ENCODE measurements at places on chromosomes 3 and 15.
A peak's percentile ranks its signal among the peaks of the same experiment; 100 is the strongest.

DNA sequence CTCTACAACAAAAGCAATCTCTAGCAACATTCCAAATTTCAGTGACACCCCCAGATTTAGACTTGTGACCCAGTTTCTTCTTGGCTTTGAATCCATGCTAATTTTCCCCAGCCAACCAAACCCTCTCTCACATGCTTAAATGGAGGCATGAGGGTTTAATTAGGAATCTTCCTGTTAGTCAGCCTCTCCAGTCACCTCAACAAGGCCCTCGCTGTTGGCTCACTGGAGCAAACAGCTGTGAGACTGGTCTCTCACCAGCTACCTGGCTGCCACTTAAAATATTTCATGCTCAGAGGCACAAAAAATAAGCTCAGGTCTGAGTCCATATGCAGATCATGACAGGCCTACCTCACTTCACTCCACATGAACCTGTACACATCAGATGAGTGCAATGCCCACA is 630.4 kb upstream of the ADAMTS9 start:
- no peak for DNase-seq

DNA sequence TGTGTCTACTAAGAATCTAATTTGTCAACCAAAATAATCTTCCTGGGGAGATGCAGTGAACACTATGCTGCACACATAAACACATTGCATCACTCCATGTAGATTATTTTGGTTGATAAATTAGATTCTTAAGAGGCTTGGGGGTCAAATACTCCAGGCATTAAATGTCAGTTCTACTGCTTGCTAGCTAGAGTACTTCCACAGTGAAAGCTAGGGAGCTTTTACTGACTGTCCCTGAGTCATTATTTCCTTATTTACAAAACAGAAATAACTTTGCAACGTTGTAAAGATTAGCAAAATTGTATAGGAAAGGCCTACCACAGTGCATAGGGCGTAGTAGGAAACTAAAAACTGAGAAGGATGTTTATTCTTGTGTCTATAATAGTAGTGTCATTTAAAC is 12.9 kb upstream of the TMC3 start:
- DNase-seq: no peak

DNA sequence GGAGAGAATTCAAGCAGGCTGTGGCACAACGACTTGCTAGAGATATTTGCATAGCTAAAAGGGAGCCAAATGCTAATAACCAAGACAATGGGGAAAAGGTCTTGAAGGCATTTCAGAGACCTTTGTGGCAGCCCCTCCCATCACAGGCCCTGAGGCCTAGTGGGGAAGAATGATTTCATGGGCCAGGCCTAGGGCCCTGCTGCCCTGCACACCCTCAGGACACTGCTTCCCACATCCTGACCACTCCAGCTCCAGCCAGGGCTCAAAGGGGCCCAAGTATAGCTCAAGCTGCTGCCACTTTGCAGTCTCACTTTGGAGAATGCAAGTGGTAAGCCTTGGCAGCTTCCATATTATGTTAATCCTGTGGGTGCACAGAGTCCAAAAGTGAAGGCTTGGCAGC is 21.5 kb upstream of the PTPN23 start:
- no peak for DNase-seq

DNA sequence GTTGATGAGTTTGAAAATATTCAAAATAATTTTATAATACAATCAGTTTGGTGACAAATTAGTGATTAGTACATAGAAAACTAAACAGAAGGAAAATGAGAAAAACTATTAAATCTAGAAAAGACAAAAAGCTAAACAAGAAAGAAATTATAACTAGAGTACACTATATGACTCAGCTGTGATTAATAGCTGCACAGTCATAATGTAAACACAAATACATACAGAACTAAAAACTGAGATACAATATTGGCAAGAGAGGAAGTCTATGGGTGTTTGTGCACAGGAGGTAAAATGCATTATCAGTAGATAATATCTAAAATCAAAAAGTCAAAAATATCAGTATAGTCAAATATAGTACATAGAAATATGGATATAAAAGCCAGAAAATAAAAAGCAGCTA is 80.7 kb upstream of the PCSK6 start:
- DNase-seq: no peak

DNA sequence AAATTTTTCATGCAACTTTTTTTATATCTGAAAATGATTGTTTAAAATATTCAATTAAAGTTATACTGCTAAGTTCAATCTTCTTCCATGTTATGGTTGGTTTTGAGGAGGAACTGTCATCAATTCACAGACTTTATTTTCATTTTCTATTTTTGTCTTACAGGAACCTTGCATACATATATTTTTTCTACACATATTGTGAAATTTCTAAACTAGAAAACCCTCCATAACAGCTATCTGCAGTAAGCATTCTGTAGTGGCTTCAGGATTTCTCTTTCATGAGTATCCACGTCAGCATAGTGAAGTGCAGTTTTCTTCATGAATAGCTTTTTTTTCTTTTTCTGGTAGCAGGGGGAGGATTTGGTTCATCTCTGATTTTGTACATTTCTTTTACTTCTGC is 48.2 kb downstream of the ATR start:
- no peak for DNase-seq

GRCh38 chr3:128415773-128416577 is 50.7 kb downstream of the DNAJB8 start:
- DNase-seq: no peak

- DNase-seq: no peak
Observed at GRCh38 chr15:71093054-71094024, 21.9 kb upstream of the THSD4 start.

- DNase-seq: no peak
Observed at GRCh38 chr3:147356145-147356908, 50.0 kb downstream of the ZIC4 start.

- DNase-seq: no peak
Observed at GRCh38 chr3:37856381-37856780, 5.3 kb upstream of the CTDSPL start.

DNA sequence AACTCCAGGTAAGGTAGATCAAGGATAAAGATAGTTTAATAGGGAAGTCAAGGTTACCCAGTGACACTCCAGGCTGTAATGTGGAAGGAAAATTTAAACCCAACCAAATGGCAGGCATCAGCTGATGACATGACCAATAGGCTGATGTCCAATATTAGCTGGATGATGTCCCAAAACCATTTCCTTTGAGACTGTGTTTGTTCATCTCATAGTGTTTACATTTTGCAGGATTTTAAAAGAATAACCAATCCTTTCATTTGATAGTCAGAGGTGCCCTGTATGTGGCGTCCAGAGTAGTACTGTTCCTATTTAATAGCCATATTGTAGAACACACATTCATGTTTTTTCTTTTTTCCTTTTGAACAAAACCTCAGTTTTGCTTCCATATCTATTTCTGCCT is 23.3 kb upstream of the TMEM158 start:
- DNase-seq: no peak

DNA sequence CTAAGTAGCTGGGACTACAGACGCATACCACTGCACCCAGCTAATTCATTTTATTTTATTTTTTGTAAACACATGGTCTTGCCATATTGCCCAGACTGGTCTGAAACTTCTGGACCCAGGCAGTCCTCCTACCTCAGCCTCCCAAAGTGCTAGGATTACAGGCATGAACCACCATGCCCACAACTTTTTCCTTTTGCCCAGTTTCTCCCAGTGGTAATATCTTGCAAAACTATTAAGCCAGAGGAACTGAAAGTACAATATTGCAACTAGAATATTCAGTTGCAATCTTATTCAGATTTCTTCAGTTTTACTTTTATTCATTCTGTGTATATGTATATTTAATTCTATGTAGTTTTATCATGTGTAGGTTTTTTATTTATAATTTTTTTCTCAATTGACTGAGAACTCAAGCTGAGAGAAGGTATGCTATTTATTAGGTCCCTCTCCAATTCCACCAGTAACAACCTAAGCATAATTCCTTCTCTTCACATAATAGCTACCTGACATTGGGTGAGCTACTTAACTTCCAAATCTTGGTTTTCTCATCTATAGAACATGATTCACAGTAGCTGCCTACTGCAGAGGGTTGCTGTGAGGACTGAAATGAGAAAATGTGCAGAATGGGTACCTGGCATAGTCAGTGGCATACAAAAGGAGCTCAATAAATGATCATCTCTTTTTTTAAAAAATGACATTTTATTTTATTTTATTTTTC is 30.8 kb downstream of the KLHL18 start:
- DNase-seq: no peak

GRCh38 chr3:72694398-72694797 is 153.8 kb downstream of the SHQ1 start:
- DNase-seq: no peak

- DNase-seq: no peak
Observed at GRCh38 chr15:100765467-100766241, 114.0 kb upstream of the ALDH1A3 start.

- no peak for DNase-seq
Observed at GRCh38 chr3:181694805-181695660, 16.7 kb upstream of the SOX2 start.

DNA sequence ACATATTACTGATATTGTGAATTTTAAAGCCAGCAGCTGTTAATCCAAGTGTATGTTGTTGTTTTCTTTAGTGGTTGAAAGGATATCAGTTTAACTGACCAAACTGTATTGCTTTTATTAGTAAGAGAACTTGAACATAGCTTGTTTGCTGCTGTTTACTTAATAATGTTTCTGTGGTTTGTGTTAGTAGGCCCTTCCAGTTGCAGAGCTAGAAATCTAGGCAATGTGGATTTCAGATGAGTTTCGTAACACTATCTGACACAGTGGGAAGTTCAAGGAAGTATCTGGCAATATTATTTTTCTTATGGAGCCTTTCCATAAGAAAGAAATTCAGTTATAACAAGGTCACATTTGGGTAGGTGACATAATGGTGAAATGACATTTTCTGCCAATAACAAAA is 18.5 kb downstream of the ZNF609 start:
- DNase-seq: no peak

GRCh38 chr3:161800985-161801559 is 304.5 kb downstream of the OTOL1 start:
- no peak for DNase-seq

- DNase-seq: no peak
Observed at GRCh38 chr3:69914395-69914794, 85.1 kb upstream of the SAMMSON start.

DNA sequence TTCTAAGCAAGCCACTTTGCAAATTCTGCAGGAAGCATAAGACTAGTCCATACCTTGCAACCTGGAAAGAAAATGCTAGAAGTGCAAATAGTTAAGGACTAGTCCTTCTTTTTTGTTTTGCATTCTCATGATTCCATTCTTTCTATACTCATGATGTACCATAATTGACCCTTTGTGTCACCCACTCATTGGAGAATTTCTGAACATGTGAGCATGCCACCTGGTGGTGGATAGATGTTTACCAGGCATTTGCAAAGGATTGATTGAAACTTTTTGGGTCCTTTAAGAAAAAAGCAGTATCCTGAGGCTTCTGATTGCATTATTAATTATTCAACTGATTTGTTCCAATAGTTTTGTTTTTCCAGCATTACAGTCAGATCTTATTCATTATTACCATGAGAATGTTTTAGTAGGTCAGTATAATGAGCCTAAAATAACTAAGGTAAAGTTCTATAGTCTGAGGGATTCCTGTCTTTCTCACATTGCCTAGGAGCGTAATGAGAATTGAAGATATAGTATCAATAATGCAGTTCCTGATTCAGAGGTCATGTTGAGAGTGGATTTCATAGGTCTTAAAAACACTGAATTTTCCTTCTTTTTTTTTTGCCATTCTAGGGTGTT is 20.2 kb upstream of the DIPK2A start:
- no peak for DNase-seq

DNA sequence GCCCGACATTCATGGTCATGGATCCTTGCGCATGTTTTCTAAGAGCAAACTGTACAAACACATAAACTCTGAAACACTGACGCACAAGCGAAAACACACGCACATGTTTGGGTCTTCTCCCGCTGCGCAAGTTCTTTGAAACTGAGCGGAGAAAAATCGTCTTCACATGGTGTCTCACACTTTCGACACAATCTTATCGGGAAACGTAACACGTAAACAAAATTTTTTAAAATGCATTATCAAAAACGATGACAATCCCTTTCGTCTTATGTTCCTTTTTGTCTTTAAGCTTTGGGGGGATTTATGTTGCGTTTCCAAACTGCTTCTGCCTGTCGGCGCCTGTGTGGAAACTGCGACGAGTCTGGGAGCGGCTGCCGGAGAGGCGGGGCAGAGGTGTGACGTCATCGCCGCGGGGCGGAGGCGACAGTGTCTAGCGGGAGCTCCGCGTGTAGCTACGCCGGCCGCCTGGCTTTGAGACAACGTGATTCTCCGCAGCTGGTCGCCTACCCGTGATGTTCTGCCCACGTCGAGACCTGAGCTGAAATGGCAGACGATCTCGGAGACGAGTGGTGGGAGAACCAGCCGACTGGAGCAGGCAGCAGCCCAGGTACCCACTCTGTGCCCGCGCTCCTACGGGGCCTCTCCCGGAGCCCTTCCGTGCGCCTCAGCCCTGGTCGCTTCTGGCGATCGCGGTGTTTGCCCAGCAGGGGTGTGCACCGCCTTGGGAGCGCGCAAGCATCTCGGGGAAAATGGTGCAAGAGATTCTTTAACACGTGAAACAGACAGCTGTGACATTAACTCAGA is at the start of gene CMSS1:
Gene CMSS1, plus strand, starts transcription at position 426 of the 804 bp plus-strand sequence.
- DNase-seq: peak; percentile 94

DNA sequence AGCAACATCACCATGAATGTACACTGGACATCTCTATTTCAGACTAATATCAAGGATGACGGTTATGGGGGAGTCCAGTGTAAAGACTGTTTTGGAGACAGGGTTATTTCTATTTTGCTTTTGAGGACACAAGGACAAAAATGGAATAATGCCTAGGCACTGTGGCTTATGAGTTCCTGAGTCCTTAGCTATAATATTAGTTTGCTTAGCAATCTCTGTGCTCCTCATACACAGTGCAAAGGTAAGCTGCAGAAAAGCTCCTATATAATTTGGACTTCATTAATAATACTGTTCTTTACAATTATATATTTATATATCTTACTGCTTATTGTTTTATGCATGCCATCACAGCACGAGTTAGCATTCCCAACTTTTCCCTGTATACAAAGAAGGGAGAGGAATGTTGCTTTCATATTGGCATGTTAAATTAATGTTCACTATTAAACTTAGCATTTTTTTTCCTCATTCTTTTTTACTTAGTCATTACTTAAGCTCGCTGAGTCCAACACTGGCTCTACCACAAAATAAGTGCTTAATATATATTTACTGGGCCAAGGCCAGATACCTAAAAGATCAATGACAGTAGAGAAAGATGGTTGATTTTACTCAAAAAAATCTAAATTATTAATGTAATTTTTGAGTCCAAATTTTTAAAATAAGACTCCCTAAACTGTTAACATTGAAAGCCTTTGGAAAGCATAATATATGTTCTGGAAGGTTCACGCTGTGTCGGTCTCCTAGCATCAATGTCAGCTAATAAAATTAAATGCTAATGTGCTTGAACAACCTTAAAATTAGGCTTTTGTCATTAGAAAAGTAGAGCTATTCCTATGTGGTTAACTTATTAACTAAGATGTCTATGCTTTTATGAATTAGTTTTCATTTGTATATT is 13.8 kb downstream of the THBS1 start:
- no peak for DNase-seq

- no peak for DNase-seq
Observed at GRCh38 chr3:45712434-45713110, 23.4 kb downstream of the SACM1L start.
